Stimulated activated CD8-positive, alpha-beta memory T cell treated with anti-CD3 and anti-CD28 coated beads, Interleukin-4, amount 100 ng/mL, for 1 hour (primary cell): ENCODE measurements at places on chromosomes 3 and 15.

DNA sequence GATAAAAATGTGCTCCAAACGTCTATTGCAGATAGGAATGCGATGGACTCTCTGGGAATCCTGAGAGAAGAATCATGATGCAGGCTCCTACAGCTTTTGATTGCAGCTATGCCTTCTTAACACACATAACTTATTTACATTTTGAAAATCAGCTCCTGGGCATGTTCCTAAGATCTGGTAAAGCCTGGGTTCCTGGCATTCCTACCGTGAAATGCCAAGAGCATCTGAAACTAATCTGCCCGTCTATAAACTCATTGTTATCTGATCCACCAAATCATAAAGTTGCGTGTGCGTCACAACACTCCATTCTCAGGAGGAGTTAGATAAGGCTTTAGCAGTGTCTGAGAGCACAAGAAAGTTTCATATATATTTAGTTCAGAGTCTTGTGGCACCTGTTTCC is 79.0 kb upstream of the VGLL3 start:
- no peak for DNase-seq

- no peak for DNase-seq
Measured at GRCh38 chr3:85255949-85256348, 297.2 kb downstream of the CADM2 start.

GRCh38 chr15:31295658-31296057 is 31.0 kb upstream of the KLF13 start:
- no peak for DNase-seq

DNA sequence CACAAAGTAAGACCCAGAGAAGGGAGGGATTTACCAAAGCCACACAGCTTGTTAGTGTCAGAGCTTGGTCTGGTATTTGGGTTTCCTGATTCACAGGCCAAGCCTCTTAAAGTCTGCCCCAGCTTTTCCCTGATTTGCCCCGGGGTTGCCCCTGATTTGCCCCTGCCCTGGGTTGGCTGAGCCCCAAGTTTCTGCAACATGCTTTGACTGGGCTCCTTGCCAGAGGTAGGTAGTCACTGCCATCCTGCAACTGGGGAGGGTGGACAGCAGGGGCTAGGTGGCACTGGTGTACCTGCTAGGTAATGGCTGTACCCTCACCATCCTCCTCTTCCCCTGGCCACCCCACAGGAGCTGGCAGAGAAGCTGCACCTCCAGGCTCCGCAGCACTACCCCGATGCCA is 2.5 kb downstream of the MPI start:
- no peak for DNase-seq

GRCh38 chr15:69991551-69991980 is 106.2 kb downstream of the TLE3 start:
- DNase-seq: no peak

DNA sequence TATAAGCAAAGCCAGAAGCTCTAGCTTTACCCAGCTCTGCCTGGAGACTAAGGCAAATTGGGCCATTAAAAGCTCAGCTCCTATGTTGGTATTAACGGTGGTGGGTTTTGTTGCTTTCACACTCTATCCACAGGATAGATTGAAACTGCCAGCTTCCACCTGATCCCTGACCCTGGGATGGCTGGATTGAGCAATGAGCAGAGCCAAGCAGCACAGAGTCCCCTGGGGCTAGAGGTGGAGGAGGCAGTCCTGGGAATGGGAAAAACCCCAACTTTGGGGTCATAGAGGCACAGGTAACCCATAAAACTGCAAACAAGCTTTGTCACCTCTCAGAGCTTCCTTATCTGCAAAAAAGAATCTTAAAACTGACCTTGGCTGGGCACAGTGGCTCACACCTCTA is 6.6 kb downstream of the RHO start:
- DNase-seq: no peak

DNA sequence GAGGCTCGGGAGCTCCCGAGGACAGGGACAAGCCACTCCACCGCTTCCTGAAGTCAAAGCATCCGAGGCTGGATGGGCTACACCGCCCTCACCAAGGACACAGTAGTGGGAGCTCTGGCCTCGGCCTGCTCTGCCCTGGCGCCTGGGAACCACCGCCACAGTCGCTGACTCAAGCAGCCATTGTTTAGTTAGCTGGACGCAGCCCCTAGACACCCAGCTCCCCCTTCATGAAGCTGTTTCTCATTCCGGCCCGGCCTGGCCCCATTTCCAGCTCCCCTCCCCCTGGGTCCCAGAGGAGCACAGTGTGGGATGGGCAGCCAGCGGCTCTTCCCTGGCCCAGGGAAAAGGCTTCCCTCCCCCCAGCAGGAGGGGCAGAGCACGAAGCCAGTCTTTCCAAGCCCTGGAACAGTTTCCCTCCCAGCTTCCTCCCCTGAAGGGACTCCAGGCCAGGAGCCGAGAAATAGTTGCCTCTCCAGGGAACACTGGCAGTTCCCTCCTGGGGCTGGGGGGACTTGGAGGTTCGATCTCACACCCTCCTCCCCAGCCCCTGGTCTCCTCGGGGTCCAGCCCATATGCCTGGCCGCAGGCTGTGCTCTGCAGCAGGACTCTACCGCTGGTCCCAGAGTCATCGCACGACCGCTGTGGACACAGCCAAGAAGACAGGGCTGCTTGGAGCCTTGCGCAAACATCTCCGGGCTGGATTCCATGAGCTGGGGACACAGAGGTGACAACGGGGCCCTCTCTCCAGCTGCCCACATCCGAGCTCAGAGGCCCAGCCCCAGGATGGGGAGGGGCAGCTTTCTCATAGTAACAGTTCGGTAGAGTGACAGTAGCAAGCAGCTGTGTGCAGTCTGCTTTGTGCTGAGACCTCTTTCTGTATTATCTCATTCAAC is 10.0 kb downstream of the PLXND1 start:
- DNase-seq: no peak

- no peak for DNase-seq
Measured at GRCh38 chr15:99124641-99125040, 19.8 kb downstream of the SYNM start.

DNA sequence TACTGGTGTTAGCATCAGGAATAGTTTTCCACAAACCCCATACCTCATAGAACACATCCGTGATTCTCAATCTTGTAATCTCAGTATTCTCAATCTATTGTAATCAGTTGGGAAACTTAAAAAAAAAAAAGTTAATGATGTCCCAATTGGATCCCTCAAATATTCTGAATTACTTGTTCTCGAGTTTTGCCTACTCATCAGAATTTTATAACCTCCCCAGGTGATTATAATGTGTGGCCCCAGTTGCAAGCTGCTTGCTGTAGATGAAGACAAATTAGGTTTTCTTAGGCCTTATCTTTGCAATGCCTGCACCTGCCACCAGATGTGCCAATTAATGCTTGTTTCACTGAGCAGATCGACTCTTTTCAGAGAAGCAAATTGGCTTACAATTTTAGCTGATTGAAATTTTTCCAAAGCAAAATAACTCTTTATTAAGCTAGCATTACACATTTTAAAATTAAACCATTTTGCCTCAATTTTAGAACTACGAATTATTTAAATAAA is 19.0 kb upstream of the DIPK2A start:
- DNase-seq: no peak
